ENCODE measurements at places on chromosomes 6 and 20.

- no peak for DNase-seq
Measured at GRCh38 chr6:6971369-6971768, 136.4 kb upstream of the RREB1 start.

- no peak for DNase-seq
Measured at GRCh38 chr6:71205336-71205956, 83.2 kb upstream of the OGFRL1 start.

- no peak for DNase-seq
Measured at GRCh38 chr20:11277170-11277569, 603.4 kb upstream of the JAG1 start.

DNA sequence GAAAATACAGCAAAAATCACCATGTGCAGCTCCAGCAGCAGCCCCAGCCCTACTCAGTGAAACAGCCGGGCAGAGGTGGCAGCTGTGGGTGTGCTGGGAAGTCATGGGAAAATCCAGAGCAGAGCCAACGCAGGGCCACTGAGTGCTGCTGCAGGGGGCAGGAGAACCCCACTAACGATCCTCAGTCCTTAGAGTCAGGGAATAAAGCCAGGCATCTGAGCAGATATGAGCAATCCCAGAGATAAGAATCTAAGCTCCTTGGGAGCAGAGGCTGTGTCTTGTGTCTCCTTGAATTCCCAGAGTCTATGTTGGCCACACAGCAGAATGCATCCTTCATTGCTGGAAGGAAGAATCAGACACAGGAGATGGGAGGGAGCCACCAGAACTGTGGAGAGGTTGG is 493.1 kb upstream of the MAP3K7 start:
- no peak for DNase-seq

GRCh38 chr20:35606127-35606526 is 9.5 kb upstream of the SPAG4 start:
- DNase-seq: no peak

- DNase-seq: no peak
Measured at GRCh38 chr20:49344975-49345374, 67.1 kb upstream of the ZNFX1 start.

GRCh38 chr6:753486-753885 is 60.5 kb upstream of the EXOC2 start:
- no peak for DNase-seq

GRCh38 chr6:153012856-153013255 is 10.3 kb upstream of the MTRF1L start:
- DNase-seq: no peak

Data from CD4-positive, alpha-beta T cell treated with Interleukin-15 for 4 hours (primary cell).